ENCODE measurements at places on chromosomes 6 and 20.

DNA sequence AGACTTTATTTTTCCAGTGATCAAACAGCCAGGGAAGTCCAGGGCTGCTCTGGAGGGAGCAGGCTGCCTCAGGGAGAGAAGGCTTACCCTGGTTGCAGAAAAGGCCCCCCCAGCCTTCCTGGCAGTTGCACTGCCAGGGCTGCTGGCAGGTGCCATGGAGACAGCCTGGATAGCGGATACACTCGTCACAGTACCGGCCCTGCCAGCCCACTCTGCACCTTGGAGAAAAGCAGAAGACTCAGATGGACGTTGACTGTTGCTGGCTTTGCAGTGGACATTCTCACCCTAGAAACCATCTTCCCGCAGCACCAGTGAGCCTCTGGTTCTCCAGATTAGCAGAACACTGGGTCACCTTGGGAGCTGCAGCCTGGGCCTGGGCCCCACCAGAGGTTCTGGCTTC, 5.4 kb downstream of the DLL1 start:
- peak; percentile 17 for DNase-seq

GRCh38 chr20:14879839-14880238, 542.4 kb upstream of the FLRT3 start:
- no peak for DNase-seq

DNA sequence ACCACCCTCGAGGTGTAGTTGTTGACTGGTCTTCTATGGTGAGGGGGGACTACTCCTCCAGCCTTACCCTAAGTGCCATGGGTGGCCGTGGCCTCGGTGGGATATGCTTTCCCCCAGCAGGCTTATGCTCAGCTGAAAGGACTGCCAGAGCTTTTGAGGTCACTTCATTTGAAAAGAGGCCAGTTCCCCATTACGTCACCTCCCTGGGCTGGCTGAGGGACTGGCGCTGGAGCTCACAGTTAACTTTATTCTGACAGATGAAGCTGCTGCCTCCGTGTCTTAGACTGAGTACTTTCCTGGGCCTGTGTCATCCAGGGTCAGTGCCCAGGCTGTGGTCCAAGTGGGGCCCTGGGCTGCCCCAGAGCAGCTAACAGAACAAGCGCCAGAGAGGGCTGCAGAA, 42.8 kb upstream of the PCMTD2 start:
- DNase-seq = peak; percentile 80

- peak; percentile 60 for DNase-seq
These were observed 107.4 kb downstream of the SCML4 start for GRCh38 chr6:107716688-107717089.

DNA sequence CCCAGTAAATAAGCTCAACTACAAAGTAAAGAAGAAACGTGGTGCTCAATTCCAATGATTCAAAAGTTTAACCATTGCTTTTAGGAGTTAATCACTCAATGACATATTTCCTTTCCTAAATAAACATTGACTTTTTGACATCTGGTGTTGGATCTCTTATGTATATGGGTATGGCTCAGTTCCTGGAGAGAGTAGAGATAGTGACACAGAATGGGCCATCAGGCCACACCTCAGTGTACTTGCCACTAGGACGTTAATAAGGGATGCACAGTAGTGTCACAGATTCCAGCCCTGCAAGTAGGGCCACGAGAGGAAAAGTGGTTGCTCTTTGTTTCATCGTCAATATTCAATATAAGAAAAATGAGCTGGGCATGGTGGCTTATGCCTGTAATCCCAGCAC, 48.9 kb upstream of the TXNDC5 start:
- no peak for DNase-seq

DNA sequence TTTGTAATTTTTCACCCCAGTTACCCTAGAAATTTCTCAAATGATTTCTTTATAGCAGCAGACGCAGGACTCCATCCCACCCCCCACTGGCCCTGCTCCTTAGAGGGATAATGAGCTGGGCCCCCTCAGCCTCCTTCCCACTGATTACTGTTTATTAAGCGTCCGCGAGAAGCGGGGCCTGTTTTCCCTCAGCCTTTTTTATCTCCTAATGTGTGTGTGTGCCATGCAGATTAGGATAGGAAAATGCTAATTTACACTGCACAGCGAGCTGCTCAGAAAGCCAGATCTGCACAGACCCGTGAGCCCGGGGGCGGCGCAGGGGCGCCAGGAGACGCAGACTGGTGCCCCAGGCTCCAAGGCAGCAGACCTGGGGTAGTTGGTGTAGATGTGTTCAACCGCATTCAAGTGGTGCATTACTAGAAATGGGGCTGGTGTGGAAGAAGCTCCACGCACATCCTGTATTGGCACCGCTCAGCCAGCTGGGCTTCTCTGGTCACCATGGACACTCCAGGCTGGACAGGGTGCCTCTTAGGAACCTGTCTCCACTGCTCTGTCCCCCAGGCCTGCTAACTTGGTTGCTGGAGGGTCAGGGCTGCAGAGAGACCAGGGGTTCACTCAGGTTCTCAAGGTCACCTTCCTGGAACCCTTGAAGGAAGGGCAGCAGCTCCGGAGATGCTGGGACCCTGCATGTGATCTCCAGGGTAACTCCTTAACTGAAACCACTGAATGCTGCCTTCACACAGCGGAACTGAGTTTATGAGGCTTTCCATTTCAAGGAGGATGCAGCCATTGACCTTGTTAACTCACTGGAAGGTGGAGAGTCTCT, 256.3 kb downstream of the ERMARD start:
- DNase-seq = no peak

All from testis (tissue), 5 donors.